Activated CD4-positive, alpha-beta T cell treated with anti-CD3 and anti-CD28 coated beads, Interleukin-2, amount 50 U/mL, for 48 hours (primary cell): ENCODE measurements at places on chromosomes 6 and 20.

DNA sequence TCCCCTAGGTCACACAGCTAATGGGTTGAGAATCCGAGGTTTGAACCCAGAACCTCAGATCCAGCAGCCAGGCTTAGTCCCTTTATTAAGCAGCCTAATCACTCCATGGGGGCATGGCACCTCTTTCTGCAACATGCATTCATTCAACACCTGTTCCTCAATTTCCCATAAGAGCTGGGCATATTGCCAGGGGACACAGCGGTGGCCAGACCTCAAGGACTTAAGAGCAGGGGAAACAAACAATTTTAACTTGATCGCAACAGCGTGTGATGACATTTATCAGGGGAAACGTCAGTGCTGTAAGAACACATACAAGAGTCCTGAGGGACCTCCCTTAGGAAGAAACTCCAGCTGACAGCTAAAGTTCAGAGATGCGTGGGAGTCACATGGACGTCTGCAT, 267.4 kb upstream of the CDH4 start:
- DNase-seq, result no peak

DNA sequence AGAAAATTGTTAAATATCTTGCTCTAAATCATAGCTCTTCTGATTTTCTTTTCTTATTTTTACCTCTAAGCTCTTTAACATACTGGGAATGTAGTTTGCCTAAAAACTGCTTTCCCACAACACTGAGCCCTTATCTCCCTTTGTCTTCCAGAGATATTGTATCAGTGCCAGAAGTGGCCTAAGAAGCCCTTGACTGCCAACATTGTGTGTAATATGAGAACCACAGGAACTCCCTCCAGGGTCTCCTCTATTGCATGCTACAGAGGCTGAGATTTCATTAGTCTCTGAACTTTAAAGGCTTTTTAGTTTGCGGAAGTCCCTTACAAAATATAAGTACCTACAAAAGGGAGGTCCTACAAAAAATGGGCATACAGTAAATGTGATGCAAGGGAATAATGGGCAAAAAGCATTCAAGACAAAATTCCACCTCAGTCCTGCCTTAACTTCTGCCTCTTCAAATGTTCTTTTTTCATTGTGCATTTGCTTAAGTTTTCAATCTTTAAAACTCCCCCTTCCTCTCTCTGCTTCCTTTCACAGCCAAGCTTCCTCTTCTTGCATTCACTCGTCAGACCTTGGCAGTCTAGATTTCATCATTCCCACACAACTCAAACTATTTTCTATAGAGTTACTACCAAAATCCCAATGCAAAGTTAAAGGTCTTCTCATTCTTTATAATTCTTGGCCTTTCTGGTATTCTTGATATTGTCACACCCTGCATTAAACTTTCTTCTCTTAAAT, 76.5 kb downstream of the ADGRG6 start:
- no peak for DNase-seq

GRCh38 chr6:75993236-75994162, 79.0 kb downstream of the IMPG1 start:
- DNase-seq, result no peak

- DNase-seq, result no peak
Observed at GRCh38 chr6:40816601-40817000, 222.4 kb downstream of the UNC5CL start.

- DNase-seq, result no peak
Observed at GRCh38 chr6:103854059-103854458, 1005.7 kb downstream of the HACE1 start.

GRCh38 chr6:116267836-116268588, 11.7 kb downstream of the TSPYL1 start:
- no peak for DNase-seq

- DNase-seq, result no peak
Observed at GRCh38 chr6:104537872-104538271, 321.8 kb downstream of the HACE1 start.

DNA sequence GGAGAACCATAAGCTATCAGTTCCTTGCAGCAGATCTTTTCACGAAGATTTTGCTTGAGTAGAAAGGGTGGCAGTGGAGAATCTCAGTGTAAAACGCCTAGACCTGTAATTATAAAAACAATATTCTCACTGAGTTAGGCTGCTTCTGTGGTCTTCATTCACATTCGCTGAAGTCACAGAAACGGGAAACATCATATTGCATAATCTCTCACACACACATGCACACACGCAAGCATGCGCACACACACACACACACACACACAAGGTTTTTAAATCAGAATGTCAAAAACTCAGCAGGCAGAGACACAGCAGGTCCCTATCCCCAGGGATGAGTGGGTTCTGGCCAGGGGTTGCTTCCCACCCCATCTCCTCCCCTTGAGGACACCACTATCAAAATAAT, 175.5 kb downstream of the ATXN1 start:
- no peak for DNase-seq

- DNase-seq, result no peak
Observed at GRCh38 chr20:16222859-16223411, 350.3 kb downstream of the KIF16B start.

DNA sequence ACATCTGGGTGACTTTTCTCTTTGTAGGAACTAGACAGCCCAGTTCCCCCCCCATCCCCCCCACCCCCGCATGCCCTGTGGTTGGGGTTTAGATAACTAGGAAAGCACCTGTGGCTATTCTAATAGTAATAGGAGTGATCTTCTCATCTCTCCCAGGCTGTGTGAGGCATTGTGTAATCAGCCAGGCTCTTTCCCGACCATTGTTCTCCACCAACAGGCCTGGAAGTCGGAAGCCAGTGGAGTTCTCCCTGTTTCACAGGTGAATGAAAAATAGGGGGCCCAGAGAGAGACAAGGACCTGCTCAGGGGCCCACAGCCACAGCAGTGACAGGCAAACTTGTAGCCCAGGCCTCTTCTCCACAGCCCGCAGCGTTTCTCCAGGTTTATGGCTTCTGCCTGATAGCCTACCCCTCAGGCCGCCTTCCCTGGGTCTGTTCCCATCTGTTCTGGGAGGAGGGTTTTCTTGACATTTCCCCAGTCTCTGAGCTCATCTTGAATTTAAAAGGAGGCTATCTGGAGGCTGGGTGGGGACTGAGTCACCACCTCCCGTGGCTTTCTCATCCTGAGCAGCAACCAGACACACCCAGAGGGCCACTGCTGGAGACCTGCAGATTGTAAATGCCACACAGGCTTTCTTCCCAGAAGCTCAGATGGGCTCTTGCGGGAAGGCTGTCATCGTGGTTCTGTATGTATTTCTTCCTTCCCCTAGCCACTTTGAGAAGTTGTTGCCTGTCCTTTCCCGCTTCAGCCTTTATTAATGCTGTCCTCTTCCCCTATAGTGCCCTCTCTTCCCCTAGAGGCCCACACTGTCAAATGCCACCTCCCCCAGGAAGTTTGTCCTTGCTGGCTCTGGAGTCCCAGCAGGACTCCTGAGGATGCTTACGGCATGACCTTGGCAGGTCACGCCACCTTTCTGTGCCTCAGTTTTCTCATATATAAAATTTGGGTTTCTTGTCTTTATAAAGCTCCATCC, 75.9 kb upstream of the MYL9 start:
- DNase-seq, result peak; percentile 61

DNA sequence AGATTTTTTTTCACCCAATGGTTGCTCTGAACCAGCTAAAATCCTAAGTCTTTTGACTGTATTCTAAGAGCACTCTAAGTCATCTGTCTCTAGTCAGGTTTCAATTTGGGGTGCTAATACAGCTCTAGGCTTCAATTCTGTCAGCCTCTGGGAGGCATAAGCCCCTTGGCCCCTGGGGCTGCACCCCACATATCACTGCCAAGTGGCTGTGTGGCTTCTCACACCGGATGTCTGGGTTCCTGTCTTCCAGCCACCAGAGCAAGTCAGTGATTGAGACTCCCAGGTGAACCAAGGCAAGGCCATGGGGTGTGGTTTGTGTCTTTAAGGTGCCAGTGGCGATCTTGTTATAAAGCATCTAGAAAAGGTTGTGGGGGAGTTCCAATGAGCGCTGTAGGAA, 136.5 kb downstream of the TMEM242 start:
- no peak for DNase-seq

DNA sequence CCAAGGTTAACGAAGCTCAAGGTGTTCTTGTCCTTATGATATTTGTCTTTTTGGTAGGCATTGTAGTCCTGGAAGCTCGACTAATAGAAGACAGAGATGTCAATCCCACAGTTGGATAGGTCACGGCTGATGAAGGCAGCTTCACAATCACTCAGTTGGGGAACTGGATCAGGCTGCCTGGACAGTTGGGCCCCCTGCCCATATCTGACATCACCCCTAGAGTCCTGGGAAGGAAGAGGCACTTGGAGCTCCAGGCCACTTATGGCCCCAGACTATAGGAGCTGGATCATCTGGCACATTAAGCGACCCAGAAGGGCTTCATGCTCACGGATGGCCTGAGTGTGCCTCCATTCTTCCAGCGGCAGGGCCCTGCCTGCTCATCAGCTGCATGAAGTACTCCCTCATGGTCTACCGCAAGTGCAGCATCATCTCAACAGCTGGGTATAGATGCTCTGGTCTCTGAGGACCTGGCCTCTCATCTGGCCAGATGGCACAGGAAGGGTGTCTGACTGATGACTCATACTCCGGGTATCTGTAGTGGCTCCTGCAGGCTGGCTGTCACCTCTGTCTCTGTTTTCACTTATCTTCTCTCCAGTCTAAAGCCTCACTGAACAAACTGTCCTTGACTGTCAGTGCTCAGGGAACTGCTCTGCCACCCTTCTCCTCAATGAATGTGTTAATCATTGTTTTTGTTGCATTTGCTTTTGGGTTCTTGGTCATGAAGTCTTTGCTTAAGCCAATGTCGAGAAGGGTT, 29.2 kb upstream of the SSR1 start:
- no peak for DNase-seq

DNA sequence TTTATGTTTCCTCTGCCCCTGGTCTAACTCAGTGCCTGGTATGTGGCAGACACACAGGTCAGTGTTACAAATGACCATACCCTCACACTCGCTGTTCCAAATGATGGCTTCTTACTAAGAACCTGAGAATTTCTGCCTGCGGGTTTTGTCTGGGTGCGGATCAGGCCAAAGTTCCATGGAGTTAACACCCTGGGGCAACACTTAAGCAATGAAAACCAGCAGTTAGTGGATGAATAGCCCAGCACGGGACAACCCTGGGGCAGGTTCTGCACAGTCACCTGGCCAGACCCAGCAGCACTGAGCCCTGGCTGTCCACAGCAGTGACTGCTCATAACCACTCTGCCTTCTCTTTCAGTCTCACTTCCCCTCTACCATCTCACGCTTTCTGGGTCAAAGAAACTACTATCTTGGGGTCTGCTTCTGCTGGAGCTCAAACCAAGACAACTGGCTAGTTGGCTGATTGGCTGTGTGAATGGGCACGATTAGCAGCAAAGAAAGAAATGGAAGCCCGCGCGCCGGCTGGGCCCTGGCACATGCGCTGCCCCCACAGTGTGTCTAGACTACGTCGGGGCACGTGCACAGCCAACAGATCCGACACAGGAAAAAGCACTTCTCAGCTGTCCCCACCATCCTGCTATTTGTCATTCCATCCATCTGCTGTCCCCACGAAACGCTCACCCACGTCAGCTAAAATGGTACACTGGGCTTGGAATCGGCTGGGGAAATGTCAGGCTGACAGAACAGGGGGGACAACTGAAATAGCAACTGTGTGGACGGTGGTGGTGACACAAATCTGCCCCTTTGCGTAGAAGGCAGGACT, 36.6 kb downstream of the MGME1 start:
- DNase-seq, result no peak

- no peak for DNase-seq
Observed at GRCh38 chr20:17947474-17947815, 21.1 kb downstream of the SNX5 start.

DNA sequence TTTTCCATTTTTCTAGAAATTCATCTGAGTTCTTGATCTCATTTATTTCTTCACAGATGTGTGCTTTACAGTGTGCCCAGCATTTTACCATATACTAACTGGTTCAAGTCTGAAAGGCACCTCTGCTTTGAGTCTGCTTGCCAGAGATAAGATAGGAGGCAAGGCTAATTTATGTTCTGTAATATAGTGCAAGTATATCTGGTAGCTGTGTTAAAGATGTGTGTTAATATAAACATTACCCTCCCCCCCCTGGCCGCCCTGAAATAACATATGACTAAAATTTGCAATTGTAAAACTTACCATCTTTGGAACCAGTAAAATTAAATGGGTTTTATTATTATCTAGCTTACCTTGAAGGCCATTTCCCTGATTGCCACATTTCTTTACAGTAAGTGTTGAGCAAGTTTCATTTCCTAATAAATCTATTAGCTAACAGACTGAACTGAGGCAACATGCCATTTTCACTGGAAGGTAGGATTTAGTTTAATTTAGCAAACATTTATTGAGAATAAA, 2.7 kb downstream of the FBXO9 start:
- no peak for DNase-seq

DNA sequence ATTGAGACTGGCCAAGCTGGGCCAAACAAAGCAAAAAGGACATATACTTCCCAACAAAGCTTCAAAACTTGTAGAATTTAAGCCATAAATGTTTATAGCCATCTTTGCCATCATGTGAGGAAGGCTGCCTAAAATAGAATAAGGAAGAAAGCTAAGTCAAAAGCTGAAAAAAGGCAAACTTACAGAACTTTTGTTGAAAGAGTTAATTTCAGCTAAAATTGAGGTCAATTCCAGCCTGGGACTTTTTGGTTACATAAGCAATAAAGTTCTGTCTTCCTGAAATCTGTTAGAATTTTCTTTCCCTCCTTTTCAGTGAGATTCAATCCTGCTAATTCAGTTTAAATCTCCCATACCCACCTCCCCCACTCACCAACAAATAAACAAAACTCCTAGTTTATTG, 227.9 kb upstream of the MARCKS start:
- DNase-seq, result no peak

DNA sequence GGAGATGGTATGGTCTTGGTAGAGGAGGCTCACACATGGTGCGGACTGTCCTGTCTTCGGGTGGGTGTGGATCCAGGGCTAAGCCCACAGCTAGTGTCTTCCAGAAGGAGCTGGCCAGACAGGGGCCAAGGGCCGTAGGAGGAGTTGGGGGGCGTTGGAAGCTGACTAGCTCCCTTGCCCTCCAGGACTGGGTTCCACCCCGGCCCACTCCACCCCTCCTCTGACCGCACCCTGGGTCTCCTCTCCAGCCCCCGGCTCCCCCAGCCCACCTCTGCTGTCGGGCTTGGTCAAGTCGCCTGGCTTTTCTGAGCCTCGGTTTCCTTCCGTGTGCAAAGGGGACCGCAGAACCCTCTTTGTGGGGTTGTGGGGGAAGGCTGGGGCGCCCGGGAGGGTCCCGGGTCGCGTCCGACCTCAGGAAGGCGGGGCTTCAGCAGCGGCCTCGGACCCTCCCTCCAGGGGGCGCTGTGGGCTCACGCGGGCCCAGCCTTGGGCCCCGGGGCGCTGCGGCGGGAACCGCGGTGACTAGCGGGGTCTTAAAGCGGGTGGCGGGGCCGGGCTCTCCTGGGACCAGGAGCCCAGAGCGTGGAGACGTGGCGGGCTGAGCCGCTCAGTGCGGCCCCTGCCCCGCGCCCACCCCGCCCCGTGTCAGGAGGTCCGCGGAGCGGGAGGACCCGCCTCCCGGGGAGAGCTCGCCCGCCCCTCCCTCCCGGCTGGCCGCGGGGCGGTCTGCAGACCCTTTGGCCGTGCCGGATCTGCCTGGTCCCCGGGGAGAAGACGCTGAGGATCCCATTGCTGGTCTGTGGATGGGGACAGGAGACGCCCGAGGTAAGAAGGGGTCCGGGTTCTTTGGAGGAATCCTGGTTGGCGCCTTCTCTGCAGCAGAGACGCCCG, 5.4 kb downstream of the NPBWR2 start:
- DNase-seq, result peak; percentile 77

GRCh38 chr6:25788305-25788922, 33.9 kb downstream of the SLC17A4 start:
- peak; percentile 56 for DNase-seq
